ENCODE measurements at places on chromosomes 5 and 9. TPM values are rescaled to one million over a fixed set of nuclear protein-coding genes. Genes with fewer than 3 reads are reported as not detected.

The TCF7 gene
- 4.7 TPM for total RNA-seq

The SLC6A19 gene
- total RNA-seq: 33.0 TPM

The TMEM252 gene
- total RNA-seq: 5.7 TPM

The ANKS6 gene
- total RNA-seq: 18.0 TPM

The SERINC5 gene
- total RNA-seq: 71.2 TPM

The PDE6A gene
- total RNA-seq: 0.06 TPM

The VCAN gene
- total RNA-seq: 284 TPM

The SH2D3C gene
- total RNA-seq: 22.4 TPM

The DEPDC1B gene
- 21.2 TPM for total RNA-seq

The SPINK7 gene
- not detected for total RNA-seq

The SPATA31C1 gene
- total RNA-seq: 0.18 TPM

The CHSY3 gene
- total RNA-seq: 5.1 TPM

The CBY3 gene
- total RNA-seq: 0.58 TPM

The SLC25A48 gene
- total RNA-seq: 6.2 TPM

Data from metanephros (tissue), 2 donors.